Germinal center (tissue), 1 donor: ENCODE measurements at places on chromosomes 12 and 14.

DNA sequence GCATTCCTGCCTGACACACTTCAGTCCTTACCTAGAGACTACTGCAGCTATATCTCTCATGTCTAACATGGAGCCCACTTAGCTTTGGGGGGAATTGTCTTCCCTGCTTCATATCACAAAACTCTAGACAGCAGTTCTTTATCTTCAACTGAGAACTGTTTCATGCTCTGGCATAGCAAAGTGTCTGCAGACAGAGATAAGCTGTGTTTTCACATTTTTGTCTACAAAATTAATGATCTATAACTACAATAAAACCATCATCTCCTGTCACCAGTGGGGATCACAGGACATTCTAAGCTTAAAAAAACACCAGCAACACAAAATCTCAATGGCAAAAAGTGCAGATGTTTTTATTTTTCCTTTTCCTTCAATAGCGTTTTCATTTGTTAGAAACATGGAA is 137.1 kb upstream of the VRK1 start:
- no peak for DNase-seq

DNA sequence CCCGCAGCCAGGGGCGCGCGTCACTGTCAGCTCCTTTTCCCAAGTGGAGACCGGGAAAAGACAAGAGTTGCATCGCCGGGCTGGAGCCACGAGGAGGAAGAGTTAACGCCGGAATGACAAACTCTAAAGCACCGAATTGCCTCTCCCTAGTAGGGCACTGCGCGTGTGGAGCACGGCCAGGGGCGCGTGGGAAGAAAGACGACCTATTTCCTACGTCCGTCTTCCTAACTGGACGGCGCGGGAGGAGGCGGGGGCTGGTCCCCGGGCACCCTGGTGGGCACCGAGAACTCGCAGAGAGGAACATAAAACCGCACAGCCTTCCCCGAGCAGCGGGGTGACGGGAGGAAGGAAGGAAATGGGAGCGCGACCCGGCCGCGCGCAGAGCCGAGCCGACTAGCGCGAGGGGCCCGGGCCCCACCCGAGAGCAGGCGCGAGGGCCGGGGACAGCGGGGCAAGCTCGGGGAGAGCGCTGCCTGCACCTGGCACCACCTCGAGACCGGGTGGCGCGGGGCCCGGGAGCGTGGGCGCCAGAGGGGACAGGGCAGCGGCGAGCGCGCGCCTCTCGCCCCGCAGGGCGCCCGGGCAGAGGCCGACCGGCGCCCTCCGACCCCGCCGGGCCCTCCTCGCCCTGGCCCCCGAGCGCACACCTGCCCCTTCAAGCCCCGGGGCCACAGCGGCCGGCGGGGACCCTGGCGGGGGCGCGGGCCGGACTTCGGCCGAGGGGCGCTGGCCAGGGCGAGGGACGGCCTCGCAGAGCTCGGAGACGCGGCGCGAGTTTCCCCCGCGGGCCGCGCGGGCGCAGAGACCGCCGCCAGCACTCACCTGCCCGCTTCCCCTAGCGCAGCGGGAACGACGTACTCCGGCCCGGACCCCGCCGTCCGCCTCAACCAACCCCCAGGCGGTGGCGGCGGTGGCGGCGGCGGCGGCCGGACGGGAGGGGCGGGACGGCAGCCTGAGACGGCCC is at the start of gene SETD3:
Gene SETD3, minus strand, starts transcription at position 954 of the 964 bp plus-strand sequence. CDS start 15,054 bp downstream, outside the sequence.
- DNase-seq, result peak; percentile 50

GRCh38 chr12:8680533-8680932 is 17.3 kb upstream of the RIMKLB start:
- DNase-seq, result no peak

DNA sequence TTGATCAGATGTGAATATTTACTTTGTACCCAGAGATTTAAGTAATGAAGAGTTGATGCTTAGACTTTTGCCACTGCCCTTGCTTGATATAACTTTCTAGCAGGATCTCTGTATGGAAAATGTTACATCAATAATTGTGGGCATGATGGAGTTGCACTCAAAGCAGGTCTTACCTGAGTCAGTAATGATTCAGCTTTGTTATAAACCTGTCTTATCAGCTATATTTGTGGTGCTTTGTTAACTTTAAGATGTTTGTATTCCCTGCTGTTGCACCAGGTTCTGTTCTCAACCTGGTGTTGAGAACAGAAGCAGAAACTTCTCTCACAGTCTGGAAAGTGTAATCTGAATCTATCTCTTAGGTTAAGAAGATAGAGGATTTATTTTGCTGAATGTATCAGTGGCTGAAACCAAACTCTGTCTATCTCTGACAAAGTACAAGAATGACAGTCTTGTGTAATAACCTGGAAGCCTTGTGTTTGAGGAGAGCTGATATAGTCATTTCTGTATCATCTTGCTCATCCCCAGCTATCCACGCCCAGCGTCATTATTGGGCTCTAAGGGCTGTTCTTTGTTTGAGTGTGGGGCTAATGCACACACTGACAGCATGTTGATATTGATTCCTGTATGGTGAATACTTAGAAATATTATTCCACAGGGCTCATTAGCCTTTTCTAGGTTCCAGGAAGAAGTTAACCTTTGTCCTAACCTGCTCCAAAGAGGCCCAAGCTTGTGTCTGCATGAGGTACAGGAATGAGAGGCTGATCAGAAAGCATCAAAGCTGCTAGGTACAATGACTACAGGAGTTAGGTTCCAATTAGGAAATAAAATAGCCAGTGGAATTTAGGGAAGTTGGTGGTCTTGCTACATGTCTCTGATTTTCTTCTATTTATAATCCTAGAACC is 3.6 kb downstream of the AKAP6 start:
- no peak for DNase-seq

GRCh38 chr14:92511453-92512238 is 1.9 kb upstream of the RIN3 start:
- DNase-seq, result no peak

DNA sequence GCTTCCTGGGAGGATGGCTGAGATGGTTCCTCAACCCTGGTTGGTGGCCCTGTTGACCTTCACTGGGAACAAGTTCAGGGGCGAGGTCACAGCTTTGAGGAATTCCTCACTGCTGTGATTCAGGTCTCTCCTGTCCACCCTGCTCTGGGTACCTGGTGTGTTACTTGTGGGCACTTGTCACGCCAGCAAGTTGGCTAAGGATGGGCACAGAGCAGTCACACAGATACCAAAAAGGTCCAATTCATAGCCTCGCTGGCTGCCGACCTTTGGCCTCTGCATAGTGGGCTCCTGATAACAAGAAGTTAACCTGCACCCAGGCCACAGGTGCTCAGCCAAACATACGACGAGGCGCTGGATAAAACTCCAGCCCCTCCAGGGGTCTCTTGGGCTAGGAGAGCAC is 11.2 kb downstream of the SDS start:
- no peak for DNase-seq

- no peak for DNase-seq
These were observed 28.6 kb downstream of the USP44 start for GRCh38 chr12:95522692-95523091.

- no peak for DNase-seq
These were observed 239.7 kb upstream of the RGS6 start for GRCh38 chr14:71692496-71692895.

DNA sequence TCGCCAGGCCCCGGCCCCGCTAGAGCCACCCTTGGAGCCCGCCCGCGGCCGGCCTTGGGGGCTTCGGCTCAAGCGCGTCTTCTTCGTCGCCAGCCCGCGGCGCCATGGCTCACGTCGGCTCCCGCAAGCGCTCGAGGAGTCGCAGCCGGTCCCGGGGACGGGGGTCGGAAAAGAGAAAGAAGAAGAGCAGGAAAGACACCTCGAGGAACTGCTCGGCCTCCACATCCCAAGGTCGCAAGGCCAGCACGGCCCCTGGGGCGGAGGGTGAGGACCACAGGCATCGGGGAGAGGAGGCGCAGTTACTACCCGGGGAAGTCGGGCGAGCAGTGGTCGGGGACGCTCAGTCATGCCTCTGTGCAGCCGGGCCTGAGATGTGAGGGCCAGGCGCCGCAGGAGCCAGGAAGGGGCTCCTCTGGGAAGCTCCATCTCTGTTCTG is 573 bp downstream of the ARL6IP4 start:
- no peak for DNase-seq

- DNase-seq, result no peak
These were observed 58.1 kb downstream of the ETV6 start for GRCh38 chr12:11707535-11707934.

- DNase-seq, result no peak
These were observed 188.9 kb upstream of the FOXG1 start for GRCh38 chr14:28577711-28578131.

DNA sequence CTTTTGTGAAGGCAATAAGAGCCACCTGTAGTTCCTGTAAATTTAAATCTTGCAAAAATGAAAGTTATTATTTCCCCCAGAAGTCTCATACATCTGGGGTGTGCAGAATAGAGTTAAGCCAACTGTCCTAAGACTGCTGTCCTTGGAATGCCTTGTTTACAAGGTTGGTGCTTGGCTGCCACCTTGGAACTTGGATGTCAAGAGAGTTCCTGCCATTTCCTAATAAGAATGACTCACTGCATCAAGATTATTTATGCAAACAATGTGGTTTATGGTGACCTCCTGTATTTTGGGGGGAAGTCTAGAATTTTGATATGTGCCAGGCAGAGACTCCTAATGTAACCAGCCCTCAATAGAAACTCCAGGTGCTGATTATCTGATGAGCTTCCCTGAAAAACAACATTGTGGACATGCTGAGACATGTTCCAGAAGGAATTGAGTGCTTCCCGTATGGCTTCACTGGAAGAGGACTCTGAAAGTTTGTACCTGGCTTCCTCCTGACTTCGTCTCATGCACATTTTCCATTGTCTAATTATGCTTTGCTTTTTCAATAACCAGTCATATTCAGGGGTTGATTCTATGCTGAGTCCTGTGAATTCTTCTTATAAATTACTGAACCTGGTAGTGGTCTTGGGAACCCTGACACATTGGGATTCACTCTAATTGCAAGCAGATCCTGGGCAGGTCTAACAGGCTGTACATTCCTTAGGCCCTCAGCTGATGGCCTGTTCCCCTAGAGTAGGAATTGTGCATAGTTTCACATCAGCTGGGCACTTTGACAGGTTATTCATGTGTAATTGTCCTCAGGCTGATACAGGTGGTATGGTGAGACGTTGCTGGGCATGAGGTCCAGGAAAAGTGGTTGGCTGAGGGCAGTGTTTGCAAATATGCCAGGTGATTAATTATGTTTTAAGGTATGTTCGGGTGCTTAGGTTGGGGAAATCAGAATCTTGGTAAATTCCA is 1370.7 kb upstream of the TMEM132C start:
- DNase-seq, result no peak

- no peak for DNase-seq
These were observed 60.4 kb downstream of the FOS start for GRCh38 chr14:75339059-75339458.

- no peak for DNase-seq
These were observed 293.6 kb upstream of the RGS6 start for GRCh38 chr14:71638523-71639196.

- DNase-seq, result no peak
These were observed 120.9 kb upstream of the HIF1A start for GRCh38 chr14:61574514-61574807.

DNA sequence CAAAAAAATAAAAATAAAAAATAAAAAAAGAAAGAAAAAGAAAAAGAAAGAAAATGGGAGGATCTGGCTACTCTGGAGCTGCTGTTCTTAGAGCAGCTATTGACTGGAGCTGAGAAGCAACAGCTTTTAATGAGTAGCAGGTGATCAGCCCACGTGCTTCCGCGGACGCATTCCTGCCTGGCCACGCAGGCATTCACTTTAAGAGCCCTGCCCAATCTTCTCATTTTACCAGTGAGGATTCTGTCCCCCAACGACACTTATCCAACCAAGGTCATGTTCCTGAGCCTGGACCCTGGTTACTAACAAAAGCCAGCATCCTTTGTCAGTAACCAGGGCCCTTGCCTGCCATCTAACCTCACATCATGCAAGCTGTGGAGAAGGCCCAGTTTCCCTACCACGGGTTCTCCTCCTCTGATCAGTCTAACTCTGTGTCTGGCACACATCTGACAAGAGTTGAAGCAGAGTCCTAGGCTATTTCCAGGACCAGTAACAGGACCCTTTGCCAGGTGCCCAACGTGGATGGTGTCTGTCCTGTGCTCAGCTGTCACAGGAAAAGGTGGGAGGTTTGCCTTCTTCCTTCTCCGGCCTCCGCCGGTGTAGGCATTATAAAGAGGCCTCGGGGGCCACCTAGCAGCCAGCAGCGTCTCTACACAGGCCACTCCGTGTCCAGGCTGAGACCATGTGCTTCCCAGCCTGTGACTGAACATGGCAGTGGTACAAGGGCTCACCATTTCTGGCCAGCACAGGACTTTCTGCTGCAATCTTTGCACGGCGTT is 60.9 kb upstream of the GPATCH2L start:
- DNase-seq, result no peak

GRCh38 chr12:108822497-108823205 is 34.7 kb downstream of the SSH1 start:
- no peak for DNase-seq

GRCh38 chr14:87325741-87326140 is 667.2 kb downstream of the GALC start:
- DNase-seq, result no peak

- DNase-seq, result no peak
These were observed 14.2 kb downstream of the PTGER2 start for GRCh38 chr14:52328276-52328675.

DNA sequence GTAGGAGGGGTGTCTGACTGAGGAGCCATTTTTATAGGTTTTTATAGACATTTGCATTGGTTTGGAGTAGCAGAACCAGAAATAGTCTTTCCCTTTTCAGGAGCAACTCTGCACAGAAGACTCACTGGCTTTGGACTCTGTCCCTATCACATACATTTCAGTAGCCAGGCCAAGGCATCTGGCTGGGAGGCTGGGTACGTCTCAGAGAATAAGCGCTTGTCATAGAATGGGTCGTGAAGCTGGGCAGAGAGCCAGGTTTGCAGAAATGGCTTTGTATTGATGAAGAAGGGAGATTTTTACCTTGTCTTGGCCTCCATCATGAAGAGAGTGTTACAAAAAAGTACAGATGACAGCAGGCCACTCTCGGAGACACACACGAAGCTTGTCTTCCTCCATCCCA is 98.6 kb downstream of the CACNA1C start:
- no peak for DNase-seq

DNA sequence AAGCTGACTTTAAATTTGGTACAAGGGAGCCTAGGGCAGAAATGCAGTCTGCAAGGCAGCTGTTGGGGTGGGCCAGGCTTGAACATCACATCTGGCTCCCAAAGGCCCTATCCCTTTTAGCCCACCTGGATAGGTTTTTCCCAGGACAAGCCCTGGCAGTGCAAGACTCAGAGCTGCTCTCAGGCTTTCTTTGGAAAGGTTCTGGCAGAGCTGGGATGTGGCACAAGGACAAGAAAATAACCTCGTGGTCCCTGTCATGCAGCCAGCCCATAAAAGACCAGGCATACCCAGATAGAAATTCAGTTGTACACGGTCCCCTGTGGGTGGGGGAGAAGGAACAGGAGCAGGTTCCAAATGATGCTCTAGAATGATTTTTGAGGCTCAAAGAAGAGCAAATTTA is 206.9 kb downstream of the TTC7B start:
- no peak for DNase-seq

- no peak for DNase-seq
These were observed 58.3 kb downstream of the GUCY2C start for GRCh38 chr12:14638066-14638465.

DNA sequence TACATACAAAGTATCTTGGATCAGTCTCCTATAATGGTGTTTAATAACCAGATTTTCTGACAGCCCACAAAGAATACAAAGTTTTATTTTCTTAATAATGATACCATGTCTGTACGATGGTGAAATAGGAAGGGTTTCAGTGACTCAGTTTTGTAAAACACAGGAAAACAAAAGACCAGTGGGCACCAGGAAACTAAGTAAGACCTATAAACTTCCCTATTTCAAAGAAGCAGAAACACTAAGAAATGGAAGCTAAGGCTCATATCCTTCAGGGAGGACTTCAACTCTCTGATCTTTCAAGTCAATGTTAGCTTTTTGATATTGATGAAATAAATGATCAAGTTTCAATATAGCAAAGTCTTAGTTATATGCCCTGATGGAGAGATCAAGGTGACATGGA is 196.0 kb downstream of the DUSP6 start:
- DNase-seq, result no peak
